Putamen (tissue), 1 donor: ENCODE measurements at places on chromosomes 7 and 10.

GRCh38 chr7:156777364-156778069 lies 115.5 kb downstream of the LMBR1 start:
- no peak for DNase-seq

GRCh38 chr10:3741688-3742461 lies 43.1 kb downstream of the KLF6 start:
- DNase-seq, result no peak

- DNase-seq, result no peak
Observed at GRCh38 chr10:71031603-71032002, 143.2 kb upstream of the PCBD1 start.

GRCh38 chr10:99993701-99994689 lies 15.8 kb downstream of the DNMBP start:
- no peak for DNase-seq

- no peak for DNase-seq
Observed at GRCh38 chr10:73865459-73866442, 8.6 kb downstream of the CAMK2G start.

- no peak for DNase-seq
Observed at GRCh38 chr10:601660-601963, 87.9 kb downstream of the DIP2C start.

DNA sequence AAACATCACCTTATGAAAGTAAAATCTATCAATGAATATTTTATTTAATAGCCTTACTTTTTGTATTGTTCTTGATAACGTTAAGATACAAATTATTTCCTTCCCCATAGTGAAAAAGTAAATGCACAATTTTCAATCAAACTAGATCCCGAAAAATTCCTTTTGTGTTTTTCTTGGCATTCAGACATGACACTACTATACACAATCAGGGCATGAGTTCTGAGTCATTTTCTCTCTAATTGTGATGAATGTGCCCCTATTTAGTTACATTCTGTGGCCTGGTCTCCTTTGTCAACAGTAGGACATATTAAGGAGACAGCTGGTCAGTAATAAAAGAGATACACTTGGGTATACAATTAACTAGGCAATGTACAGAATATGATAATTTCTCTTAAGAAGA lies 19.8 kb downstream of the COL1A2 start:
- no peak for DNase-seq
